ENCODE measurements at places on chromosomes 4 and X.
A peak's percentile ranks its signal among the peaks of the same experiment; 100 is the strongest.

GRCh38 chrX:71955530-71956120 lies 45.0 kb downstream of the NHSL2 start:
- DNase-seq: no peak

GRCh38 chr4:150884625-150885024 lies 130.5 kb downstream of the LRBA start:
- DNase-seq: no peak

GRCh38 chrX:153560000-153560399 lies 38.9 kb downstream of the CCNQ start:
- no peak for DNase-seq

DNA sequence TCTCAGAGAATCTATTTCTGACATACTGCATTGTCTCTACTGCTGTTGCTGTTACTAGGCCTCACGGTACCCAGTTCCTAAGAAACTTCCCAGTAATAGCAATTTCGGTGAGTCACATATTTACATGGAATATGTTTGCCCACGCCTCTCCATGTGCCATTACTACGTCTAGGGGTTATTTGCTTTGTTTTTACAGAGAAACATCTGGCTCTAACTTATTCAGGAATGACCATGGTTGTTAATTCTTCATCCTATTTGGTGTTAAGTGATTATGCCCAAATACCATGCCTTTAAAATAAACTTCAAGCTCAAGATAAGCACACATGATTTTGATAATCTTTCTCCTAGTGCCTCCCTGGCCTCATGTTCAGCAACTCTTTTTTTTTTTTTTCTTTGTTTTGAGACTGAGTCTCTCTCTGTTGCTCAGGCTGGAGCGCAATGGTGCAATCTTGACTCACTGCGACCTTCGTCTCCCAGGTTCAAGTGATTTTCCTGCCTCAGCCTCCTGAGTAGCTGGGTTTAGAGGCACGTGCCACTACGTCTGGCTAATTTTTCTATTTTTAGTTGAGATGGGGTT lies 101.0 kb upstream of the HS3ST1 start:
- DNase-seq: no peak

GRCh38 chr4:56229947-56230346 lies 157.3 kb downstream of the AASDH start:
- no peak for DNase-seq

- no peak for DNase-seq
These were observed 78.6 kb upstream of the RAI2 start for GRCh38 chrX:17939724-17940123.

GRCh38 chr4:61571761-61572559 lies 371.8 kb downstream of the ADGRL3 start:
- DNase-seq: no peak

DNA sequence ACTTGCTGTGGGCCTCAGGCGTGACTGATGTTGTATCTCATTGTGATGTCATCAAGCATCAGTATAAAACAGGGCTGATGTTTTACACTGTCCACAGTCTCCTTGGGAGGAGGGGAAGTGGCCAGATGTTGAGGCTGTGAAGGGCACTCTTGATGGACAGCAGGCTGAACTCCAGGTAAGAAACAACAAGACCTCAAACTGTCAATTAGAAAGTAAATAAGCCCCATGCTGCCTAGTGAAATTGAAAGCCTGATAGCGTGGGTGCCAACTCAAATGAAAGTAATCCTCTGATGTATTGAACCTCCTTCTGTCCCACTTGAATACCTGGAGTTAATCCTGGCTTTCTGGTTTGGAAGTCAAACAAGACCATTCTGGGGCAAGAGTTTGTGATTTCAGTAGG lies 19.7 kb downstream of the VSIG1 start:
- no peak for DNase-seq

DNA sequence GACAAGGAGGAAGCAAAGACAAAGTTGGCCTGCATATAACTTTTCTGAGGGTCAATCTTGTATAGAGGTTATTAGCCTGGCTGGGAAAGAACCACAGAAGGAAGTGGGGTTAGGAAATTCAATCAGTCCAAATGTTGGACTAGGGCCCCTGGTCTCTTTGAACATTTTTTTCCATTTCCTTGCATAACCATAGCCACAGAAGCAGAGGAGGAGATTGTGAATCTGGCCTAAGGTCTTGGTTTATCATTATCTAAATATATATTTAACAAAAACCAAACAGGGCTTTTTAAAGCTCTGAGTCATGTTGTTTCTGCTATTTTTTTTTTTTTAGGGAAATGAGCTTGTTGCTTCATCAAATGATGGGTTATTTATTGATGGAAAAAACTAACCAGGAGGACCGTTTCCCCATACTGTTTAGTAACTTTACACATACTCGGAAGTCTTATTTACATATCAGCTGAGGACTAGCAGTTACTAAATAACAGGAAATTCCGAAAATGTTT lies 97.7 kb upstream of the ACSL4 start:
- DNase-seq: no peak

GRCh38 chr4:122854447-122855352 lies 28.1 kb downstream of the FGF2 start:
- DNase-seq: no peak

DNA sequence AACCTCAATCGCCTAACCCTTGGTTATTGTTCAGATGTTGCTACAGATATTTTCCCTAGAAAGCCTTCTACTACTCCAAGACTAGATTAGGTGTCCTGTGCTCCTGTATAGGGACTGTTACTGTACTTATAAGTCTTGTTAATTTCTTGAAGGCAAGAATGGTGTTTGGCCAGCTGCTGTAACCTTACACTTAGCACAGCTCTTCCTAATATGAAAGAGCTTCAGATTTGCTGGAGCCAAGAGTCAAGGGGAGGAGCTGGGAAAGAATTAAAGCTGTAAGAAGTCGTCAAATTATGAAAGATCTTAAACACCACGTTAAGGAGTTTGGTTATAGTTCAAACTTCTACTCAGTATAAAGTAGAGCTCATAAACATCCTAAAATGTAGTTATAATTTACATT lies 245.9 kb upstream of the TLL1 start:
- DNase-seq: no peak

- peak; percentile 11 for DNase-seq
These were observed 106.3 kb upstream of the MID1 start for GRCh38 chrX:10726647-10727046.

GRCh38 chrX:119389871-119390501 lies 9.2 kb upstream of the SLC25A43 start:
- no peak for DNase-seq

DNA sequence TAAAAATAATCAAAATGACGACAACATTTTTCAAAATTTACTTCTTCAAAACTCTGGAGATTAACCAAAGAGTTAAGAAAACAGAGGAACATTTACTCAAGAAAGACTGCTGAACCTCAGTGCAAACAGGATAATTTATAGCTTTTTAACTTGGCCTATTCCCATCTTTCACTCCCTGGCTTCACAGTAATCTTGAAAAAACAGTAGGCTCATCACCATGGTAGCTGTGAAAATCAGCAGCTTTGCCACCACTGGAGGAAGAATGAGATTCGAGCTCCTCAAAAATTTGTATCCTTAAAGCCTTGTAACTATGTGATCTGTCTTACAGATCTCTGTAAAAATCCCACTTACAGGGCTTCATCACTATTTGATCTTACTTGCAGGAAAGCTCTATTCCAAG lies 447.7 kb upstream of the CTSO start:
- no peak for DNase-seq

DNA sequence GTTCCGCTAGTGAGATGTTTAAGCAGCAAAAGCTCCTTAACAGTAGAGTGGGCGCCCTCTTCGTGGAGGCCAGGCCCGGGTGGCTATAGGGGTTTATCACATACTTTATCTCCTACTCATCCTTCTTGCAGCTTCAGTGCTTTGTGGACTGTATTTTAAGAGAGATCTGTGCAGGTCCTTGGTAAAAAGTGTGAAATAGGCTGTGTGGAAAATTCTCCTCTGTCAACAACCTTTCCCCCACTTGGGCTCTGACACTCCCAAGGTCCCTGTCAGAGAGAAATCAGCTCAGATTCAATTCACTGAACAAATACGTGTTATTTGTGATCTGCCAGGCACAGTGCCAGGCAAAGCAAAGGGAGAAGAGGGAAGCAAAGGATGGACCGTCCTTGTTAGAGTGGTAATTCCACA lies 214.3 kb upstream of the PPARGC1A start:
- no peak for DNase-seq

DNA sequence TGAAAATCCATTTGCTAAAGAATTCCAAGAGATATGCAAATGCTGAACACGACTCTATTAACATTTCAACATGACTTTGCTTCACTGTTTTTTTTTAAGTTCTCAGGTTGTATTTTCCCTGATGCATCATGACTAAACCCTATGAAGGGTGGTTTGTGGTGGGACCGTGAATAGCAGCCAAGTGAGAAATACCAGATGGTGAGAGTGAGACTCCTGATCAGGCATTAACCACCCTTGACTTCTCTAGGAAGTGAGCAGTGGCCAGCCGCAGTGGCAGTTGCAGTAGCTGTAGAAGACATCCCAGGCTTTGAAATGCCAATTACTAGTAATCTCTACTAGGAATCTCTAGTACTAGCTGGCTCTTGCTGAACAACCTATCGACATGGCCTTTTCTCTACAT lies 383.4 kb downstream of the FAM133A start:
- DNase-seq: no peak

GRCh38 chr4:55158957-55159356 lies 33.6 kb upstream of the KDR start:
- no peak for DNase-seq

GRCh38 chr4:87967193-87967592 lies 8.3 kb upstream of the SPP1 start:
- DNase-seq: no peak

- no peak for DNase-seq
These were observed 30.5 kb downstream of the ZBTB49 start for GRCh38 chr4:4320528-4320927.

DNA sequence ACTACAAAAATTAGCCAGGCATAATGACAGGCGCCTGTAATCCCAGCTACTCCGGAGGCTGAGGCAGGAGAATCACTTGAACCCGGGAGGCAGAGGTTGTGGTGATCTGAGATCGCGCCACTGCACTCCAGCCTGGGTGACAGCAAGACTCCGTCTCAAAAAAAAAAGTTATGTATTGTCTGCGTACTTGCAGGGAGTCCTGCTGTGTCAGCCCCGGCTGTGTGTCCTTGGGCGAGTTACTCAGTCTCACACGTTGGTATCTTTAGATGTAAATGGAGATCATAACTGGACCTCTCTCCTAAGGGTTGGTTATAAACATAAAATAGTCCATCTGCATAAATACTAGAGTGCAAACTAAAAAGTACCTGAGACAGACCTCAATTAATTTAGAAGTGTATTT lies 22.7 kb upstream of the TBC1D14 start:
- no peak for DNase-seq

GRCh38 chr4:138686106-138686835 lies 329.3 kb upstream of the NOCT start:
- DNase-seq: no peak

- no peak for DNase-seq
These were observed 42.6 kb upstream of the HOPX start for GRCh38 chr4:56723659-56724230.

- DNase-seq: no peak
These were observed 58.7 kb upstream of the DHX15 start for GRCh38 chr4:24642981-24643547.

- no peak for DNase-seq
These were observed 18.5 kb downstream of the ATP5ME start for GRCh38 chr4:655464-656151.

GRCh38 chr4:1285151-1285789 lies 4.4 kb upstream of the MAEA start:
- DNase-seq: no peak

- no peak for DNase-seq
These were observed 452.2 kb upstream of the FTHL17 start for GRCh38 chrX:31523884-31524536.

DNA sequence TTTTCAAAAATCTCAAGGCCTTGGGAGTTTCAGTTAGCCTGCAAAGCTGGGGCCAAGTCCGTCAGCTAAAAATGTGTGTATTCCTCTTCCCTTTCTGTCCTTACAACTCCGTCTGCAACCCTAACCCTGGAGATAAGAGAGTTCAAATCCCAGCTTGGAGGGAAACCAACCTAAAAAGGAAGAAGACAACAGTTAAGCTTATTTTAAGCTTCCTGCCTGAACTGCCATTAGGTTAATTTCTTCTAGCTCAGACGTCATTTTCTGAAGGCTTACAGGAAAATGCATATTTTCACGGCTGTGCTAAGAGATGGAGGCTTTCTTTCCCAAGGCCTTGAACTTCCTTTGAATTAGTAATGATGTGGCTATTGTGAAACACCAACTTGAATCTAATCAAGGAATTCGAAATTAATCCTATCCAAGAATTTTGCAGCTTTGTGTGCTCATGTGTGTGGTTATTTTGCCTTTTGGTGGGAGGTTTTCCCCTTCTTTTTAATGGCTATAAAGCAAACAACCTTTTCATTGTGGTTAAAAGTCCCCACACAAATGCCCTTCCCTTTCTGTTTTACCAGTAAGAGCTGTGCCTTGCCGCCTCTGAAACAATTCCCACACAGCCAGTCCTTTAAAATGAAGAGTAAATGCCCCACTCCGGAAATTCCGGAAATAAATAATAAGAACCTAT lies 103.5 kb downstream of the IRF2 start:
- DNase-seq: no peak

DNA sequence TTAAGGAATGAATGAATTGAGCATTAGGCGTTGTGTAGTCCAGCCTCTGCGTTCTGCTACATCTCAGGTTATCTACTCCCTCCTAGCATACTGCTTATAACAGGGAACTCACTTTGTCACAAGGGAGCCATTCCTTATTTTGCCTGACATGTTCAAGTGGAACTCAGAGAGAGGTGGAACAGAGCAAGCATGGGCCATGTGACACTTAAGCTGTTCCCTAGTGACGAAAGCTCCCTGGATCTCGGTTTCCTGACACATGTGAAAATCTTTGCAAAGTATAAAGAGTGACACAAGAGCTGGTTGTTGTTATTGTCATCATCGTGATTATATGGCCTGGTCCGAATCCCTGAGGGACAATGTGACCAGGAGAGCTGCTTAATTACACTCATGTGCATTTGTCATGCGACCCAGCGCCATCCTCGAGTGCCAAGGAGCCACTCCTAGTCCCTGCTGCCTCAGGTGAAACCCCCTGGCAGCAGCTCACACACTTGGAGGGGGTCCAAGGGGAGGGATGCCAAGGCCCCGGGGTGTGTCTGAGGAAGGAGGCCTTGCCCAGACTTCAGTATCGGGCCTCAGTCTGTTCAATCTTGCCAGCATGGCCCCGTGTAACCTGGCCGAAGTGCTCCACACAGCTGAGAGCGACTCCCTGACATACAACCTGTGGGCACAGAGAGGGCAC lies 98.5 kb upstream of the MAP3K15 start:
- no peak for DNase-seq

DNA sequence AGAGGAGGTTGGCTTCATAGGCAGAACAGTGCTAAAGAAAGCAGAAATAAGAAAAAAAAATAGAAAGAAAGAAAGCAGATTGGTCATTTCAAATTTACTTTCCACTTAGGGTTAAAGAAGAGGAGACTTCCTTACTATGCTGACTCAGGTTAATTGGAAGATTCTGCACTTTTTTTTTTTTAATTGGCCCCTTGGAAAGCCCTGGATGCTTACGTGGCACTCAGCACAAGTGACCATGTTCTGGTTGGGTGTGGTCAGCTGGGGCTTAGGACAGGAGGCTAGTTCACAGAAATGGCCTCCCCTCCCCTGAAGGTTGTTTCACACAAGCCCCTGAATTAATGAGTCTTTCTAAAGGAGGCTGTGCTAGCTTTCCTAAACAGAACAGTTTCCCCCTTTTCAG lies 14.5 kb downstream of the MAGEA9B start:
- peak; percentile 2 for DNase-seq
